ENCODE measurements at places on chromosomes 2 and 18.

GRCh38 chr2:102737431-102737830 is 24.4 kb upstream of the TMEM182 start:
- no peak for DNase-seq

GRCh38 chr18:13363359-13363758 is 144.8 kb downstream of the LDLRAD4 start:
- DNase-seq, result no peak

DNA sequence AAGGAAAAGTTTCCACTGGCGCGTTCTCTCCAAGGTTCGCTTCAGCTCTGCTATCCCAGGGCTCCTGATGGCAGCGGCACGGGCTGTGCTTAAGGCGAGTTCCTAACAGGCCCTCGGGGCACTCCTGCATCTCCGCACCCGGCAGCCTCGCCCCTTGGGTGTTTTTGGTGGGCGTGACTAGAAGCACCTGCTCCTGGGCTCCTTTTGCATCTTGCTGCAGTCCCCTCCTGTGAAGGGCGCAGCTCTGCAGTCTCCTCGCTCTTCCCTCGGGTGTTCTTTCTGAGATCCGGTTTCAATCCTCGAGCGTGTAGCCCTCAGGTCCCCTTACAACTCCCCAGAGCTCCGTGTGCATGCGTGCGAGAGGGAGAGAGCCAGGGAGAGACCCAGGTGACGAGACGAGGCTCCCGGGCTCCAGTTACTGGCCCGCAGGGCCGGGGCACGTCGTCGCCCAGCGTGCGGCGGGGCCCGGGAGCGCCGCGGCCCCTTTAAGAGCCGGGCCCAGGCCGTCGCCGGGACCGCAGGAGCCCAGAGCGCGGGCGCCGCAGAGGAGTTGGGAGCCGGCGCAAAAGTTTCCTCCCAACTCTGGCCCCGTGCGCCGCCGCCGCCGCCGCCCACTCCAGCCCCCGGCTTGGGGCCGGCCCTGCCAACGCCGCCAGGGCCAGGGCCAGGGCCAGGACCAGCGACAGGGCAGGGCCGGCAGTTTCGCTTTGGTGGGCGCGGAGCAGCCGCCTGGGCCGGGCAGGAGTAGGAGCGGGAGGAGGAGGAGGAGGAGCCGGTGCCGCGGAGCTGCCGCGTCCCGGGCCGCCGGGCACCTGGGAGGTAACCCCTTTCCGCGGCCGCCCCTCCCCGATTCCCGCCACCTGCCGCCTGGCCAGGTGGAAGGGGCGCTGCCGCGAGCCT is at the start of gene PARD3B:
TSS of gene PARD3B (plus strand) at position 515 of the 900 bp plus-strand sequence. CDS start 525 bp downstream, outside the sequence.
- peak; percentile 87 for DNase-seq

- no peak for DNase-seq
Measured at GRCh38 chr2:26649322-26649721, 8.2 kb upstream of the CIB4 start.

DNA sequence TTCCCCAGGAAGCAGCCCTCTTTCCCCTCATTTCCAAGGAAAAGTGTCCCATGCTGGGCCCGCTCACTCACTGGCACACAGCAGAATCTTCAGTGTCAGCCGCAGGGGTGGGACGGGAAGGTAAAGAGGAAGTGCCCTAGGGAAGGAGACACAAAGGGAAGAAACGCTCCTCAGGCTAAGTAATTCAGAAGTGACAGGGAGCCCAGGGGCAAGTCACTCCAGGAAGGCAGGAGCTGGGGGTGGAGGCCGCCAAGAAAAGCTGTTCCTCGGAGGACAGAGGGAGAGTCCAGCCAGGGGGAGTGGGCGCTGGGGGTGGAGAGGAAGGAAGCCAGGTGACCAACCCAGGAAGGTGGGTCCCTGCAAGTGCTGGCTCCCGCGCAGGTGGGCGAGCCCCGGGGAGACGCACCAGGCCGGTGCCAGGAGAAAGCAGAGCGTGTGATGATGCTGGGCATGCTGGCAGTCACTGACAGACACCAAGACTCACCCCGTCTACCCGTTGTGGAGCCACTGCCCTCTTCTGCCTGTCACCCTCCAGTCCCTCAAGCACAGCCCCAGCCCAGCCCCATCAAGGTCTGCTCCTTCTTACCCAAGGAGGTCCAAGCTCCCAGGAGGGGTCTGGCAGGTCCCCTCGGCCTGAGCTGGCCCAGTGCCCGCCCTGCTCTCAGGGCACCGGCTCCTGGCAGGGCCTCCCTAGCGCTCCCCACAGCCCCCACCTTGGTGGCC is 21.7 kb downstream of the HDAC4 start:
- no peak for DNase-seq

GRCh38 chr18:10936176-10937053 is 213.0 kb downstream of the PIEZO2 start:
- no peak for DNase-seq

DNA sequence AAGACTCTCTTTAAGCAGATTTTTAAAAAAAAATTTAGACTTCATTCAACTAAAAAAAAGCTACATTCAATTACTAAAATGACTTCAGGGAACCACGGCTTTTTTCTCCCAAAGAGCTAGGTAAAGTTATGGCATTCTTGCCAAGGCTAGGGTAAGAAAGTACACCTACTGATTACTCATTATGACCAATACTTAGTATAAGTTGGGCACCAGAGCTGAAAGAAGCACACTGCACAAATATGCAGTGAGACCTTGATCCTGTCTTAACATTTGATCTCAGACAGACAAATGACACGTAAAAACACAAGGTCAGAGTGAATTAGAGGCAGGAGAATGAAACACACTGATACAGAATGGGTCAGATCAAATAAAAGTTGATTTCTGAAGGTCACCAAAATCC is 88.7 kb downstream of the THADA start:
- DNase-seq, result no peak

DNA sequence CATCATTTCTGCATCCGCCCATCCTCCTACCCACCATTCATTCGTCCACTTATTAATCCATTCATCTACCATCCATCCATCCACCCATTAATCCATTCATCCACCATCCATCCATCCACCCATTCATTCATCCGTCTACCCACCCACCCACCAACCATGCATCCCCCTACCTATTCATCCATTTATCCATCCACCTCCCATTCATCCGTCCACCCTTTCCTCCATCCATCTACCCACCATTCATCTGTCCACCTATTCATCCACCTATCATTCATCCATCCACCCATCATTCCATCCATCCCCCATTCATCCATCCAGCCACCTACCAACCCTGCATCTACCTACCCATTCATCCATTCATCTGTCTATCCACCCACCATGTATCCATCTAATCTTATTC is 83.5 kb upstream of the MCFD2 start:
- DNase-seq, result no peak

Measured in GM03348 (cell line).